ENCODE measurements at places on chromosomes 3 and 15. TPM values are rescaled to one million over a fixed set of nuclear protein-coding genes. Genes with fewer than 3 reads are reported as not detected.

- no peak for DNase-seq
Observed at GRCh38 chr3:141454054-141454453, 32.8 kb upstream of the RASA2 start.

Gene C3orf49
- not detected for total RNA-seq

- DNase-seq = no peak
Observed at GRCh38 chr3:180062771-180063170, 26.0 kb upstream of the PEX5L start.

Gene OR5K2
- not detected for total RNA-seq

DNA sequence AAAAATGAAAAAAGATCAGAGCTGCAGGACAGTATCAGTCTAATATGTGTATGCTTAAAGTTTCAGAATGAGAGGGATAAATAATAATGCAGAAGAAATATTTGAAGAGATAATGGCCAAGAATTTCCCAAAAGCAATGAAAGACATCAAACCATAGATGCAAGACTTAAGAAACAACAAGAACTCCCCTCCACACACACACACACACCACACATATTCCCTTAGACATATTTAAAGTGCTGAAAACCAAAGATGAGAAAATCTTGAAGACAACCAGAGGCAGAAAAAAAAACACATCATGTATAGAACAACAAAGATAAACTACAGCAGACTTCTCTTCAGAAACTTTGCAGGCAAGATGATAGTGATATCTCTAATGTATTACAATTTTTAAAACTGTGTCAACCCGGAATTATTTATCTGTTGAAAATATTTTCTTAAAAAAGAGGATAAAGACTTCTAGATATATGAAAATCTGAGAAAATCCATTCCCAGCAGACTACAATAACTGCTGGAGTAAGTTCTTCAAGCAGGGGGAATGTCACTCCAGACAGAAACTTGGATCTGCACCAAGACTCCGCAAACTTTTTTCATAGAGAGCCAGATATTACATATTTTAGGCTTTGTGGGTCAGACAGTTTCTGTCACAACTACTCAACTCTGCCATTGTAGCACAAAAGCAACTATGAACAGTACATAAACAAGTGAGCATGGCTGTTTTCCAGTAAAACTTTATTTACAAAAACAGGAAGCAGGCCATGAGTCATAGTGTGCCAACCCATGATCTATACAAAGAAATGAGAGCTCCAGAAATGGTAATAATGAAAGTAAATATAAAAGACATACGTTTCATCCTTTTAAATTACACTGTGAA, 223.4 kb upstream of the CGNL1 start:
- no peak for DNase-seq

DNA sequence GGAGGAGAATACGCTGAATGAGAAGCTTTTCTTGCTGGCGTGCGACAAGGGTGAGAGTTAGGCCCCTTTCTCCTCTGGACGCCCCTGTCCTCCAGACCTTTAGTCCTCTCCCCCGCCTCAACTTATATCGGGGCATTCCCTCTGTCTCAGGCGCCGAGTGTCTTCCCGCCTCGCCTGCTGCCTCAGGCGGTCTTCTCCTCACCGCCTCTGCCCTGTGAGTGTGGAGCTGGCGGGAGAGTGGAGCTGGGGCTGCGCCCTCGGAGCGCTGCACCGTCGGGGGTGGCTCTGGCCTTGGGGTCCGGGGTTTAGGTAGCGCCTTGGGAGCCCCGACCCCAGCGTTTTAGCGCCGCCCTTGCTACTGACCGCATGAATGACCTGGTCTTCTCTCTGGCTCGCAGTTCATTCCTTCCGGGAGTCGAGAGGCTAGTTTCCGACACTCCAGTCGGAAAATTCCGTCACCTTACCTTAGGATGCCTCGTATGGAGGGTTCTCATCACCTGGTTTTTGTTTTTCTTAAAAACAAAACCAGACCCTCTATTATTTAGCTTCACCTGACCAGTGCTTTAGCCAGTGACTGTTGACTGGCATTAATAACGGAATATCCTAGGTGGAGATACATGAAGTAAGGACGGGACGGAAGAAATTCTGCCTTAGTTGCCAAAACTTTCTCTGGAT, 985 bp downstream of the TRPC1 start:
- DNase-seq = no peak

Gene GCNT3
- not detected for total RNA-seq

DNA sequence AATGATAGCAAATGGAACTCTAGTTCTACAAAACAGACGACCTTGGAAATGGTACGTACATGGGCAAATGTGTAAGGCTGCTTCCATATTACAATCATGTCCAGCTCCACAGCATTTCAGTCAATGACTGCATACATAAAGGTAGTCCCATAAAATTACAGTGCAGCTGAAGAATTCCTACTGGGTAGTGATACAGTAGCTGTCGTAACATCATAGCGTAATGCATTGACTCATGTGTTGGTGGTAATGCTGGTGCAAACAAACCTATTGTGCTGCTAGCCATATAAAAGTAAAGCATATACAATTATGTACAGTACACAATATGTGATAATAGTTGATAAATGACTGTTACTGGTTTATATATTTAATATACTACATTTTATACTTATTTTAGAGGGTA, 18.5 kb downstream of the TTC23 start:
- DNase-seq = no peak

- no peak for DNase-seq
Observed at GRCh38 chr3:39064646-39065045, 12.8 kb downstream of the WDR48 start.

- no peak for DNase-seq
Observed at GRCh38 chr3:117137065-117137464, 427.5 kb downstream of the TUSC7 start.

GRCh38 chr15:62164396-62165103, 535 bp downstream of the C2CD4B start:
- DNase-seq = no peak

DNA sequence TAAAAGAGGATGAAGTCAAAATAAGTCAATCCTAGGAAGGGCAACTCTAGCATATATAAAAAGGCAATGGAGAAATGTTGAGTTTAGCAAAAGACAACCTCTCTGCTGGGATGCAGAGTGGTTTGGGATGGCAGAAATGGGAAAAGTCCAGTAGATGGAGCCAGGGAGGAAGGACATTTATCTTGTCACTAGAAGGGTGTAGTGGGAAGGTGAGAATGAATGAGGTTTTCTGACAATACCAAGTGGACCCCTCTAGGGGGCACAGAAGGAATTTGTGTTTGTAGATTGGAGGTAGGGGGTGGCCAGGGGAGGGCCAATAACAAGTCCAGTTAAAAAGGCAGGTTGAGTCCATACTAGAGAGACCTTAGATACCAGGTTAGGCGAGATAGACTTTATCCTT, 80.0 kb downstream of the THSD4 start:
- DNase-seq = no peak

- DNase-seq = no peak
Observed at GRCh38 chr3:13505147-13506130, 25.3 kb downstream of the HDAC11 start.

DNA sequence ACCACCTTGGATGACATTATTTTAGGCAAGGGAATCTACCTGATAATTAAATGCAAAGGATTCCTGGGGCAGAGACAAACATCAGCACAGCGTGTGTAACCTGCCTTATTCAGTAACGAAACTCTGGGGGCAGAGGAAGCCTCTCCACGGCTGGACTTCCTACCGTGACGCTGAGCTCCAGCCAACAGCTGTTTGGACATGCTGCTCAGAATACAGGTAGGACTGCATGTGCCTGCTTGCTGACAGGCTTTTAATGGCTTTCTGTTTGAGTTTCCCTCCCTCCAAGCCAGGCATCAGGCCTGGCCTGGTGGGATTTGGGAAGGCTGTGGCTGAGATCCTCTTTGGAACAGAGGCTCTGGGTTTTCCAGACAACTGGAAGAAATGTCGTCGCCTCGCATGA, 150.6 kb downstream of the ADAMTS17 start:
- no peak for DNase-seq

DNA sequence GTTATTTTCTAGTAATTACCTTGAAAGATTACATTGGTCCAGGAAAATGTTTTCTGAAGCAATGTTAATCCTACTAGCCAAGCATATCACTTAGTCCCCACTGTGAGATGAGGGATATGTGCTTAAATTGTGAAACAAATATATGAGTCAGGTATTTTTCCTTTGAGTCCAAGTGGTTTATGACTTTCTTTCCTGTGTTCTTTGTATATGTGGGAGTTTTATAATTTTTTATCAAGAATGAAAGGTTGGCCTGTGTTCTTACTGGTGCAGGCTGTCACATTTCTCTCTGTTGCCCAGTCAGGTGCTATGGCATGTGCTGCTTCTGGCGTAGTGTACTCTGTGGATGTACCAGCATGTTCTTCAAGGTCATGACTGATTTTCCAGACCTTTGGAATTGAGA, 147.4 kb downstream of the CMSS1 start:
- DNase-seq = no peak

Gene SPESP1
- total RNA-seq = 0.22 TPM

- DNase-seq = no peak
Observed at GRCh38 chr15:64842096-64842939, 603 bp downstream of the PLEKHO2 start.

DNA sequence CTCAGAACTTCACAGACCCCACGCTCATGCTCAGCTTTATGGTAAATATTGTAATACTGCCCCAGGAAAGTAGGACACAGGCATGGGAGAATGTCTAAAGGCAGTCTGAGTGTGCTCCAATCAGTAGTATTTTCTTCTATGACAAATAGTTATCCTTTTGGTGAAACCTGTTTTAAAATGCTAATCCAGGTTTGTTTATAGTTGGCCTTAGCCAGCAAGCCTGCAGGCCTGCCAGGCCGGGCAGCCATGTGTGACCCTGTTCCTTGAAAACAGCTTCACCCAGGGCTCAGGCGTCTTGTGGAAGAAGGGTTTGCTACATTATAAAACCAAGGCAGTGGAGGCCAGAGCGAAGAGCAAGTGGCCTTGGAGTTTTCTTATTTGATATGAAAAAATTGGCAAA, 104.7 kb downstream of the SEMA6D start:
- DNase-seq = no peak

GRCh38 chr3:23164746-23165145, 38.4 kb upstream of the UBE2E2 start:
- no peak for DNase-seq

Gene STRC
- total RNA-seq = 0.33 TPM

DNA sequence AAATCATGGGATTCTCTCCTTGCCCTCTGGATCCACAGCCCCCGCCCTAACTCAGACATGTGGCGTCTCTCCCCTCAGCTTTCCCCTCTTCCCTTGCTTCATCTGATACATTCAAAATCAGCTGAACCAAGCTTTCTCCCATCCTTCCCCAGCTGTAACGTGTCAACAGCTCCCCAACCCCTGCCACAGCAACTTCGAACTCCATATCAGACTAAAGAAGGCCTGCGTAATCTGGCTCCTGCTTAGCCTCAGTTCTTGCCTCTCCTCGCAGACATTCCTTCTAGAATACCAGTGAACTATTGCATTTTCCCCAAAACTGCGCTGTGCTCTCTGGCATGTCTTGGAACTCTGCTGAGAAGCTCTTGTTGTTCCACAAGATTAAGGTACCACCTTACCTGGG, 18.3 kb downstream of the B4GALT4 start:
- DNase-seq = no peak

DNA sequence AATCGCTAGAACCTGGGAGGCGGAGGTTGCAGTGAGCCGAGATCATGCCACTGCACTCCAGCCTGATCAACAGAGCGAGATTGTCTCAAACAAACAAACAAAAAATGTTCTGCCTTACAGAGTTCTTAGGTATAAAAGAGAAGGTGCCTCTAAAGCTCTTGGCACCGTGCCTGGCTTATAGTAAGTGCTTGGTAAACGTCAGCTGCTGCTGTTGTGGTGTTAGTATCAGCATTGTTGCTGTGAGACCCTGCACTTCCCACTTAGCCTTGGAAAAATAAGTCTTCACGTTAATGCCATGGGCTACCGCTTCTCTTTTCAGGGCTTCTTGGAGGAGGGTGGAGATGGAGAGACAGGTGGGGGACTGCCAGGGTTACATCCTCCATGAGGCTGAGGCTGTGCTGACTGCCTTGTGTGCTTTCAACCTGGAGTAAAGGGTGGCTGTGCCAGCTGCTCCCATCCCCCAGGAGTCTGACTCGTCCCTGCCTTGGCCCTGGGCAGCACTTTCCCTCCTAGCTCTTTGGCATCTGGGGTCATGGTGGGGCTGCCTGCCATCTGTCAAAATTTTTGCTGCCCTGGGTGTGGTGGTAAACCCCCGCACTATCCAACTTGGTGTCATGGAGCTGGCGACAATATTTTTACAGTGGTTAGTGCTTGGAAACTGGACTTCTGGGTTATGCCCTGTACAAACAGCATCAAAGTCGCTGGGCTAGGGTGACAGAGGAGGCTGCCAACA, 17.8 kb downstream of the FLNB start:
- DNase-seq = no peak

Gene CCDC54
- total RNA-seq = not detected

- no peak for DNase-seq
Observed at GRCh38 chr15:61237400-61237799, 8.3 kb upstream of the RORA start.

- DNase-seq = no peak
Observed at GRCh38 chr15:57785959-57786358, 79.4 kb downstream of the POLR2M start.

DNA sequence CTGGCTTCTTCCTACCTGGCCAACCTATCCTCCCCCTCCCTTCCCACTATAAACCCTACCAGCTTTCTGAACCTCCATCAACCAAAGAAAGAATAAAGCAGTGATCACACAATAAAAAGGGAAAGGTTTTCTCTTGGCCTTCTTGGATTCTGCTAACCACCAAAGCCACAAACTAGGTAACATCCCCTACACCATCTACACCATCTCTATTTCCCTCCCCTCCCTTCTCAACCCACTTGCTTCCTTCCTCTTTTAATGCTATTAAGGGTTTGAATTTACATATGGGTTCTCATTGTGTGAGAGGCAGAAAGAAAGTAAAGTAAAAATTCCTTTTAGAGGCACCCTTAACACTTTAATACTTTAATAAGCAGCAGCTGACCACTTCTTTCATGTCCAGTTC, 25.8 kb upstream of the RSL24D1 start:
- DNase-seq = no peak

GRCh38 chr15:57223345-57223744, 153.0 kb upstream of the CGNL1 start:
- DNase-seq = no peak

Gene RTP4
- 1.5 TPM for total RNA-seq

GRCh38 chr15:51132384-51133139, 37.9 kb upstream of the TNFAIP8L3 start:
- no peak for DNase-seq

DNA sequence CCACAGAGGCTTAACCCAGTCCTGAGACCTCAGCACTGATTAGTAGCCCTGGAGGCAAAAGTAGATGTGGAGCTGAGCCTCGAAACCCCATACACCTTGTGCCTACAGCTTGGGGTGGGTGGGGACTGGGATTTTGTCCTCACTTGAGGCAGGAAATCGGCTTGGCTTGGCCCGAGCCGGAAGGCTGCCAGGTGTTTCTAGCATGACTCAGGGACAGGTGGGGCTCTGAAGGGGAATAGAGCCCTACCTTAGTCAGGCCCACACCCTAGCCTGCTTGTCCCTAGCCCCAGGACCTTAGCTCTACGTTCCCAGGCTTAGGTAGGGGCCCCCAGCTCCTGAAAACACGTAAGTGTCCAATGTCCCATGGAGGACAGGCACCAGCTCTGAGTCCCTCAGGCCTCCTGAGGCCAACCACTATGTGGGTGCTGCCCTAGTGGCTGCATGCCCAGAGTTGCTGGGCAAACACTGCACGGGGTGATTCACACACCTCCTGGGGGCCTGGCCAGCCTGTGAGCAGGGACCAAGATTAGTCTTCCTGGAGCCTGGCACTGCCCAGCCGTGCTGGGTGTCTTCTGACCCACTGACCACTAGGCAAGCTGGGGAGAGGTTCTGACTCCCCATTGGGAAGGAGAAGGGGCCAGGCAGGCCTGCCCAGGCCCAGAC, 3.1 kb downstream of the MST1R start:
- no peak for DNase-seq

GRCh38 chr3:155891321-155891720, 20.9 kb downstream of the GMPS start:
- DNase-seq = no peak

Gene FGF7
- not detected for total RNA-seq
